ENCODE measurements at places on chromosomes 12 and 14.

GRCh38 chr14:66514213-66514612, 6.3 kb downstream of the GPHN start:
- DNase-seq, result no peak

- DNase-seq, result no peak
Observed at GRCh38 chr12:22700106-22700505, 75.1 kb downstream of the ETNK1 start.

DNA sequence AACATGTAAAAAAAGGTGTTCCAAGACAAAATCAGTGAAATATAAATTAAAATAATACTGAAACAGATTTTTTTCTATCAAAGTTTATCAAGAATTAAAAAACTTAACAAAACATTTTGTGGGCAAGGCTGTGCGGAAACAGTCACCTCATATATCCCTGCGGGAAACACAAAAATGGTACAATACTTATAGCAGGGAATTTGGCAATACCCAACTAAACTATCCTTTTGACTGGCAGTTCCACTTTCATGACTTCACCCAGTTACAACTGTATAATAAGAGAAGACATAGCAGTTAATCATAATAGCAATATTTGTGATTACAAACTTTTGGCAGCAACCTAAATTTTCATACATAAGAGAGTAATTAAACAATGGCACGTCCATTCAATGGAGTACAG, 121.5 kb upstream of the EGLN3 start:
- no peak for DNase-seq

DNA sequence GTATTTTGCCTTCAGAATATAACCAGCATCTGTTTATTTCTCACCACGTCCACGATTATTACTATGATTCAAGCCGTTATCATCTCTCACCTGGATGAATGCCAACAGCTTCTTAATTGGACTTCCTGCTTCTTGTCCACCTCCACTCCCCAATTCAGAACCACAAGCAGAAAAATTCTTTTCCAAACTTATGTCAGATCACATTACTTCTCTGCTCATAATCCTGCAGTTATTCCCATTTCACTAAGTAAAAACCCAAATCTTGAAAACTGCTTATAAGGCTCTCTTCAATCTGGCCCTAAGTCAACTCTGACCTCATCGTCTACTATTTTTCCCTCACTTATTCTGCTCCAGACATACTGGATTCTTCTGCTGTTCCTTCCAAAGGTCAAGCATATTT, 2.0 kb downstream of the CRY1 start:
- no peak for DNase-seq

DNA sequence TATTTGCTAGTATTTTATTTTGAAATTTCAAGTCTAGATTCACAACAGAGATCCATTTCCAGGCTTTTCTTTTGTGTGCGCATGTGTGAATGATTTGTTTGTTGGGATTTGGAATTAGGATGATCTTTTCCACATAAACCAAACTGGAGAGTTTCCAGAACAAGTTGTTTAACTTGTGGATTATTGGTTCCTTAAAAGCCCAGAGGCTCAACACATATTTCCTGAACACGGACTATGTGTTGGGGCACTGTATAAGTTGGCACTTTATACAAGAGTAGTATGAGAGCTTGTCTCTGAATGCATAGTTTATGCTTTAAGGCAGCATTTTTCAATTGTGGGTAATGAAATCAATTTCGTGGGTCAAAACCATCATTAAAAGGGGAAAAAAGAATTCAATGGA, 67.3 kb upstream of the FUT8 start:
- DNase-seq, result no peak

GRCh38 chr12:132294121-132295034, 35.0 kb downstream of the GALNT9 start:
- no peak for DNase-seq

DNA sequence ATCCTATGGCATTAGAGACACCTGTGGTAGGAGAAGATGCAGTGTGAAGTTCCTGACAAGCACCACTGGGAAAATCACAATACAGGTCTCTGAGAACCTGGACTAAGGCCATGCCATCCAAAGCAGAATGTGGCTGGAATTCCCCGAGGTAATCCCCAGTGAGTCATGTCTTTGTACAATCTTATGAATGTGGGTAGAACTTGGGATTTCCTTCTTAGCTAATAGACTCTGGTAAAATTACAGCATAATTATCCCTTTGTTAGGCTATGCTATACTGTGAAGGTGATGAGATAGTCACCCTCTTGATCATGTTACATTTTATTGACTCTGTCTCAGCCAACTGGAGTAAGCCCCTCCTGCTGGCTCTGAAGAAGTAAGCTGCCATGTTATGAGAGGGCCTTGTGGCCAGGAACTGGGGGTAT, 224.3 kb upstream of the DCN start:
- DNase-seq, result no peak

- DNase-seq, result no peak
Observed at GRCh38 chr14:46596236-46596635, 55.3 kb downstream of the RPL10L start.

DNA sequence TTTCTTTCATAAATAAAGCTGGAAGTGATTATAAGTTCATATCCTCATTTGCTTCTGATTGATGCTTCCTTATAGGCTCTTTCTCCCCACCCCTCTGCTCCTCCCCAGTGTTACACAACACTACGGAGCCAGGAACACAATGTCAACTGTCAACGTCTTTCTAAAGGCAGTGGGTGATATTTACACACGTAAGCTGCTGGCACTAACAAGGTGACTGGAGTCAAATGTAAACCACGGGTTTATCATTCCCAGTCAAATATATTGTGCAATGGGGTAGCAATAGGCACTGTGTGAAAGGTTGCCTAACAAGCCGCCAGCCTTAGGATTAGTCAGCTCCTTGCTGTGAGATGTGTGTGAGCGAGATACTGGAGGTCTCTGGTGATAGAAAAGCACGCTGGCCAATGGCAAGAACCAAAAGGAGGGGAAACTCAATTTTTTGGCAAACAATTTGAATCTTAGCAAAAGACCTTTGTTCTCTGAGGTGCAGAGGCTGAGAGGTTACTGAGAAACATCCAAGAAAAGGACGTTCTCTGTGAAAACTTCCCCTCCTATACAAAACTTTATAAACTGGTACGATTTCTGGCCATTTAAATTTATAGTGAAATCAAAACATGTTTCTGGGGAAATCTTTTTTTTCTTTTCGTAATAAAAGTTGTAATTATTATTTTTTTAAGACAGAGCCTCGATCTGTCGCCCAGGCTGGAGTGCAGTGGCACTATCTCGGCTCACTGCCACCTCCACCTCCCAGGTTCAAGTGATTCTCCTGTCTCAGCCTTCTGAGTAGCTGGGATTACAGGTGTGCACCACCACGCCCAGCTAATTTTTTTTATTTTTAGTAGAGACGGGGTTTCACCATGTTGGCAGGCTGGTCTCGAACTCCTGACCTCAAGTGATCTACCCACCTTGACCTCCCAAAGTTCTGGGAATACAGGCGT, 22.3 kb upstream of the HECTD1 start:
- no peak for DNase-seq

DNA sequence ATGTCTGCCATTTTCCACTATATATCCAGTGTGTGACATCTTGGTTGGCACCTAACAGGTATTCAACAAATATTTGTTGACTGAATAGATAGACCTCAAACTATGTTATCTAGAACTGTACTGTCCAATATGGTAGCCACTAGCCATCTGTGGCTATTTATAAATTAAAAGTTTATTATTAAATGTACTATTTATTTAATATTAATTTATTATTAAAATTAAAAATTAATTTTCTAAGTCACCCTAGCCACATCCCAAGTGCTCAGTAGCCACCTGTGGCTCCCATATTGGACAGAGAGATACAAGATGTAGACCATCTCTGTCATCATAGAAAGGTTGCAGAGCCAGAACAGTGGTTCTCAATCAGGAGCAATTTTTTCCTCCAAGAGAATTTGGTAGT, 69.3 kb downstream of the SRRM4 start:
- no peak for DNase-seq

DNA sequence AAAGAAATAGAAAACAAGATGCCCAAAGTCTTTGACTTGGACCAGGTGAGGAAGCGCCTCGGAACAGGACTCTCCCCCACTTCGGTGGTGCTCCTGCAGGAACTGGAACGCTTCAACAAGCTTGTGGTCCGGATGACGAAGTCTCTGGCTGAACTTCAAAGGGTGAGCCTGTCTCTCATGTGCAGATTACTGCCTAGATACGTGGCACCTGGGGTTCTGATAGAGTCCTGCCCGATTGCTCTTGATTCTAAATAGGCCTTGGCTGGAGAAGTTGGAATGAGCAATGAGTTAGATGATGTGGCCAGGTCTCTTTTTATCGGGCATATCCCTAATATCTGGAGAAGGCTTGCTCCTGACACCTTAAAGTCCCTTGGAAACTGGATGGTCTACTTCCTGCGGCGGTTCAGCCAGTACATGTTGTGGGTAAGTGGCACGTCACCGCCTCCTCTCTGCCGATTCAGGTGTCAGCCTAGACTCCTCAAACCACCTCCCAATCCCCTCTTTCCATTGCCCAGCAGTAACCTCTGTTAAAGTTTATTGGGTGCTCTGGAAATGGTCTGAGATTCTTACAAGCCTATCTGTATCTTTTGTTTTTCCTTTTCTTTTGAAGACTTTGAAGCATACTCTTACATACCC, 40.8 kb downstream of the CCDC92 start:
- DNase-seq, result peak; percentile 57

GRCh38 chr12:109432431-109432830, 44.7 kb downstream of the KCTD10 start:
- no peak for DNase-seq

DNA sequence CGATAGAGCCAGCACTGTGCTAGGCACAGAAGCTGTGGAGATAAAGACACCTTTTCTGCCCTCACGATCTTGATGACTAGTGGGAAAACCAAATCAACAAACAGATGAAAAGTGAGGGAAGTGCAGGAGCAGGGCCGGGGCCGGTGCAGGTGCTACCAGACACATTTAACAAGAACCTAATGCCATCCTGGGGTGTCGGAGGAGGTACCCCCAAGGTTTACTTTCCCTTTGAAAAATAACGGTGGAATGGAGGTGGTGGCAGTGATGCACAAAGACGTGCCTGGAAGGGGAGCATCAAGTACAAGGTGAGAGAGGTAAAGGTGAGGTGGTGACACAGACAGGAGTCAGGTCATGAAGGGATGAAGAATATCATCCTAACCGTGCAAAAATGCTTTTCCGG, 22.1 kb downstream of the SLC6A13 start:
- DNase-seq, result no peak

DNA sequence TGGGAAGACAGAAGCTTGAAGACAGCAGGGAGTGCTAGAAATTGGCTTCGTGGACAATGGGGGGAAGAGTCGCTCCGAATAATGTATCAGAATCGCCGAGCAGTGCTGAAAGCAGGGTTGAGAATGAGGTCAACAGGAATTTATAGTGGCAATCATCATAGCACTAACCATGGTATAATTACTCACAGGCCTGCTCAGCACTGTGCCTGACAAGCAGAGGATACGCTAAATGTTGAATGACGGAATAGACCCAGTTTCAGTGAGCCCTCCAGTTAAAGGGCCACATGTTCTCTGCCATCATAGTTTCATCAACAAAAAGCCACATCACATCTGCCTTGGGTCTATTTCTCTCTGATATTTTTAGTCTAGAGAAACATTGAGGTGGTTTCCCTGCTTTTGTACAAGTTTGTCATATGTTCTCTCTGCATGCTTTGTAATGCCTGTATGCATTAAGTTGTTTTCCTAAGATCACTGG, 130.3 kb upstream of the EGLN3 start:
- DNase-seq, result peak; percentile 57

GRCh38 chr14:22106700-22107697, 433.4 kb upstream of the OR4E1 start:
- no peak for DNase-seq

Measured in DMS79 treated with DMSO at 0.1 percent for 48 hours (cell line).